Posterior cingulate gyrus (tissue), 11 donors: ENCODE measurements at places on chromosomes 4 and X.

DNA sequence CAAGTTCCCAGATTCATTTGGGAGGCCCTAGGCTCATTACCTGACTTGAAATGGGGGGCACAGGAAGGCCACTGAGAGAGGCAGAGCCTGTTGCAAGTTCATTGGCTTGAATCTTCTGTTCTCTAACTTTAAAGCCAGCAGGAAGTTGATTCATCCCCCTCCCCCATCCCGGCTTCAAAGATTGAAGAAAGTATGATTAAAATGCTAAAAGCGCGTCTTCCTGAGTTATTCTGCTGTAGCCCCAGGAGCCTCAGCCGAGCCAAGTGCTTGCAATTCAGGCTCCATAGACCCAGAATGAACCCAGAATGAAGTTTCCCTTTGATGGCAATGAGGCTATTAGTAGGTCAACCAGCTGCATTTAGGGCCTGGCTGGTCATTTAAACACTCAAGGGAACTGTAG is 14.7 kb downstream of the CHST7 start:
- DNase-seq, result peak; percentile 10

- no peak for DNase-seq
These were observed 52.3 kb upstream of the RPS6KA3 start for GRCh38 chrX:20319054-20319453.

- no peak for DNase-seq
These were observed 25.9 kb downstream of the CC2D2A start for GRCh38 chr4:15495621-15496020.

DNA sequence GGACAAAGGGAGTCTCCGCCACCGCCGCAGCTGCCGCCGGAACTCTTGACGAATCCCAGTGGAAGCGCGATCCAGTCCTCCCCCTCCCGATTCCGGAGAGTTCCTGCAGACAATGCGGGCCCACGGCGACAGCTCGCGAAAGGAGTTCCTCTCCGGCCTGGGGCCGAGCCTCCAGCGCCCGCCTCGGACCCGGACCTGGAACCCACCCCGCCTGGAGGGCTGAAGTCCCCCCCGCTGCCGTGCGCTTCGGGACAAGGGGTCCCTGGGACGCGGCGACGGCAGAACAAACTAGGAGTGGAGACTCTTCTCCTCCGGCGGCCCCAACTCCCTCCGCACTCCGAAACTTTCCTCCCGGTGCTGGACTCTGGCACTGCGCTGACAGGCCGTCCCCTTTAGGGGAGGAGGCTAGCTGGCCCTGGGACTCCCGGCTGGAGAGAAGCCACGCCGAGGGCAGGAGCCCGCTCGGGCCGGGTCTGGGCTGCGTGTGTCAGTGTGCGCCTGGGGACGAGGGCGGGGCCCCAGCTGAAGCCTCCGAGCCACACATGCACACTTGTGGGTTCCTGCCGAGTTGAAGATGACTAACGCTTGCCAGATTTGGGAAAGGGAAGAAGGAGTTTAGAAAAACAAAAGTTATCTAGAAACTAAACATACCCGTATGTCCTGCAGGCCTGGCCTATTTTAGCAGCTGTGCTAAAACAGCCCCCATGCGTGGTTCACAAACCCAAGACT is at the start of gene ANTXR2:
Gene ANTXR2 (minus strand): TSS at position 486 of the 729 bp plus-strand sequence. CDS start 669 bp downstream, outside the sequence.
- peak; percentile 54 for DNase-seq

DNA sequence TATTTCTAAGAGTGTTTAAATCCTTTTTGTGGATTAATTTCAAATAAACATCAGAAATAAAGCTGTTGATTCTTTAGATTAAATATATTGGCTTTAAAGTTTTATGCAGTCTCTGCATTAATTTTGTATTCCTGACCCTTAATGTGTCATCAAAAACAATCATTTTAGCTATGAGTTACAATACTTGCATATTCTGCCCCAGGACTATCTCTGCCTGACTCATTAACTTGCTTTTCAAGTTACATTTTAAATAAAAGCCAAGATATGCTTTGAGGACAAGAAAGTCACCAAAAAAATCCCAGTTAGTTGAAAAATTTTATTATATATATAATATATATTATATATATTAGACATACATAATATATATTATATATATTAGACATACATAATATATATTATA is 208.7 kb downstream of the ADGRL3 start:
- no peak for DNase-seq

DNA sequence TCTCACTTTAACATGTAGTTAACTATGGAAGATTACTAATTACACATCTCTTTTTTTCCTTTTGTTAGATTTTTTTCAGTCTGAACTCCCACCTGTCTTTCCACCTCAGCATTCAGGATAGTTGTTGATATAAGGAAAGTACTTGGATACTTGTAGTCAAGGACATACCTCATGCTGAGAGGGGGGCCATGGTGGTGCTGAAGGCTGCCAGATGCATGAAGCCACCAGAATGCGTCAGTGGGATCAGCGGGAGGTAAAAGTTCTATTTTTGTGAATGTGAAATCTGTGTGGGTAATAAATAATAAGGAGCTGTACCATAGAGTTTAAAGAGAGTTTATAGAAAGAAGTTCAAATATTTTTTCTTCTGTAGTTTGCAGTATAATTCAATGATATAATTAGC is 13.1 kb upstream of the NDST4 start:
- no peak for DNase-seq

DNA sequence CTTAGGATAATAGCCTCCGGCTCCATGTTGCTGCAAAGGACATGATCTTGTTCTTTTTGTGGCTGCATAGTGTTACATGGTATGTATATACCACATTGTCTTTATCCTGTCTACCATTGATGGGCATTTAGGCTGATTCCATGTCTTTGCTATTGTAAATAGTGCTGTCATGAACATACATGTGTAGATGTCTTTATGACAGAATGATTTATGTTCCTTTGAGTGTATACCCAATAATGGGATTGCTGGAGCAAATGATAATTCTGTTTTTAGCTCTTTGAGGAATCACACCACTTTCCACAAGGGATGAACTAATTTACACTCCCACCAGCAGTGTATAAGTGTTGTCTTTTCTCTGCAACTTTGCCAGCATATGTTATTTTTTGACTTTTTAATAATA is 4.6 kb downstream of the RAB33B start:
- no peak for DNase-seq

GRCh38 chr4:2288051-2288541 is 26.2 kb upstream of the MXD4 start:
- DNase-seq, result peak; percentile 10

- no peak for DNase-seq
These were observed 63.6 kb downstream of the PALLD start for GRCh38 chr4:168560184-168561180.

DNA sequence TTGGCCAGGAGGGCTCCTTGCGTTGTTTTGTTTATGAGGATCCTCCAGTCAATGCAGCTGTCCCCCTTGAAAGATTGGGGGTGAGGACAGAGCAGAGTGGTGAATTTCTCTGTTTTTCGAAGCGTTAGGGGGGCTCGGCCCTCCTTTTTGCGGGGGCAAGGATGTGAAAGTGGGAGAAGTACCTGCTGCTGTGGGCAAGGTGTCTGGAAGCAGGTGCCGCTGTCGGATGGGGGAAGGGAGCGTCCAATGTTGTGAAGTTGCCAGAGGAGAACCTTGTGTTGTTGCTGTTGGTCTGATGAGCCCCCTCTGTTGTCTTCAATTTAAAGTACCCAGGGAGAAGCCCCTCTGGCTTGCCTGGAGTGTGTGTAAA is 613 bp downstream of the GLRB start:
- peak; percentile 11 for DNase-seq
